ENCODE measurements at places on chromosomes 6 and 20. TPM values are rescaled to one million over a fixed set of nuclear protein-coding genes. Genes with fewer than 3 reads are reported as not detected.
A peak's percentile ranks its signal among the peaks of the same experiment; 100 is the strongest.

- H3K27ac ChIP-seq, result peak overlapping the region; percentile 93
- H3K36me3 ChIP-seq, result no peaks in the 10 kb centered on the region
- DNase-seq, result peak; percentile 75
- no peaks in the 10 kb centered on the region for H3K27me3 ChIP-seq
- H3K4me3 ChIP-seq, result peak overlapping the region; percentile 63
Observed at GRCh38 chr6:111973118-111973761, 80.7 kb upstream of the CCN6 start.

DNA sequence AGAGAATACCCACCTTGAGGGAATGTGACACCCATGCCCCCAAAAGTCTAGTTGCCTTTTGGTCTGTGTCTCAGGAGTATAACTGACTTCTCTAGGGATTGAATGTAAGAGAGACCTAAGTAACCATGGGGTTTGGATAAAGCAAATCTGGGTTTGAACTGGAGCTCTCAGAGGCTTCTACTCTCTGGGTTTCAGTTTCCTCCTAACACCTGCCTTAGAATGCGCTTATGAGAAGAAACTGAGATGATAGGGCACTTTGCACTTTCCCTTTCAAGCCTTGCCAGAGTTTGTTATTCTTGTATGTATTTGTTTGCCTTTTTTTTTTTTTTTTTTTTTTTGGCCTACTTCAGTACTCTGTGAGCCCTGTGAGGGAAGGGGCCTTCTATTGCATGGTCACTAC lies 19.4 kb downstream of the SDHAF4 start:
- DNase-seq, result no peak
- peaks cover 25% of the 10 kb centered on the region for H3K36me3 ChIP-seq
- H3K4me3 ChIP-seq, result no peak overlapping the region
- no peaks in the 10 kb centered on the region for H3K27me3 ChIP-seq
- H3K27ac ChIP-seq, result peak overlapping the region; percentile 13
- peaks cover 3% of the 10 kb centered on the region for H3K4me1 ChIP-seq

- no peak for DNase-seq
- peaks cover 12% of the 10 kb centered on the region for H3K36me3 ChIP-seq
- H3K4me3 ChIP-seq, result peak overlapping the region; percentile 65
- no peak overlapping the region for H3K27ac ChIP-seq
- H3K27me3 ChIP-seq, result peaks cover 65% of the 10 kb centered on the region
Observed at GRCh38 chr6:27280540-27281000, 31.5 kb downstream of the POM121L2 start.

SIRPD gene
- not detected for total RNA-seq
